ENCODE measurements at places on chromosomes 6 and 20.

- DNase-seq: no peak
These were observed 163.8 kb downstream of the HIVEP2 start for GRCh38 chr6:142781129-142781528.

DNA sequence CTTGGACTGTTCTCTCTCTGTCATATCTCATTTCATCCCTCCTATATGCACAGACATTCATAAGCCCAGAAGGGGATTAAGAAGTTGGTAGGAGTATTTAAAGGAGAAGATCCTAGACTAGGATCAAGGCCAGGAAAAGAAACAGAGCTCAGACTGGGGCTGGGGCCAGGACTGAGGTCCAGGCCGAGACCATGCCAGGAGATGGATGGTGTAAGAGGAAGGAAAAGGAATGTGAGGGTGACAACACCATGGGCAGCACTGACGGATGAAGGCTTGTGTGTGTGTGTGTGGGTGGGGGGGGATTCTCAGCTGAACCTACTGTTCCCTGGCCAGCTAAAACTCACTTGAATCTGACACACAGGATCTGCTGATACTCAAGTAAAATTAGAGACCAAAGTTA is 182.1 kb downstream of the KIF6 start:
- no peak for DNase-seq

DNA sequence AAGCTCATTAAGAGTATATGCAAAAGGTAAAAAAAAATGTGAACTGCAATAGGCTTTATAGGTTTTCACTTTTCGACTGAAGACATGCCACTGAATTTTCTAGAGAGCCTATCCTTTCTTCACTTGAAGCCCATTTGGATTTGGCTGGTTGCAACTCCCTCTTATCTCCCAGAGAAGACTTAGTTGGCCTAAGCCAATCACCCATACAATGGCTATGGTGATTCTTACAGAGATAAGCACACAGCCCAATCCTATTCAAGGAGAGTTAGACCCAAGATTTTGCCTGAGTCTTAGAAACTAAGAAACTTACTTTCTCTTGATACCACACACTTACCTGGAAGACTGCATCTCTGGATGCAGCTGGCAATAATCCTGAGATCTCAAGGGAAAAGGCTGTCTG is 167.3 kb upstream of the PTCHD4 start:
- no peak for DNase-seq

DNA sequence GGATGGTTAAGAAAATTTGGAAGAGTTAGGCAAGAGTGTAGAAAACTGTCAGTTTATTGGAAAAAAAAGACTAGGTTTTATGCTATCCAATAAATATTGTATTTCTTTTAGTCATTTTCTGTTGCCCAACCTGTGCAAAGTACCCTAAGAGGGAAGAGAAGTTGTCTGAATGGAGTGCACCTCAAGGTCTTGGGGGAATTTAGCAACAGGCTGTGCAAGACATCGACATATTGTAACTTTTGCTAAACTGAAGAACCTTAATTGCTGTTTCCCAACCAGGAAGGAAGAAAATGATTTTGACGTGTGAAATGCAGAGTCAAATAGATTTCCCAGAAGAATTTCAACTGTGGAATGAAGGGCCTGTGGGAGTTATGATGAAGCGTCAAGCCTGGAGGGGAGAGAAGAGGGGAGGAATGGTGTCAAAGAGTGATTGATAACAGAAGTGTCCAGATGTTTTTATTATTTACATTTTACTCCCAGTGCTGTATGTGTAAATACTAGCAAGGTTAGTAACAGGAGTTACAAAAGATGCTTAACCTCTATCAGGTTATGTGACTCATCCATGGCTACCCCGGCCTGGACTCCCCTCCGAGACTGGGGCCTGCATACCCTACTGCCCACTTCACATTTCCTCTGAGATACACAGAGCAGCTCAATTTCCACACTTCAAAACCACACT is 246.8 kb downstream of the MYLK4 start:
- DNase-seq: no peak

- DNase-seq: no peak
These were observed 16.4 kb downstream of the RNF24 start for GRCh38 chr20:3998998-3999397.

GRCh38 chr6:139135578-139136545 is 982 bp downstream of the HECA start:
- DNase-seq: peak; percentile 81

- DNase-seq: no peak
These were observed 163.9 kb downstream of the ANKRD60 start for GRCh38 chr20:58064411-58065010.

- DNase-seq: no peak
These were observed 6.3 kb upstream of the APMAP start for GRCh38 chr20:24998631-24999445.

DNA sequence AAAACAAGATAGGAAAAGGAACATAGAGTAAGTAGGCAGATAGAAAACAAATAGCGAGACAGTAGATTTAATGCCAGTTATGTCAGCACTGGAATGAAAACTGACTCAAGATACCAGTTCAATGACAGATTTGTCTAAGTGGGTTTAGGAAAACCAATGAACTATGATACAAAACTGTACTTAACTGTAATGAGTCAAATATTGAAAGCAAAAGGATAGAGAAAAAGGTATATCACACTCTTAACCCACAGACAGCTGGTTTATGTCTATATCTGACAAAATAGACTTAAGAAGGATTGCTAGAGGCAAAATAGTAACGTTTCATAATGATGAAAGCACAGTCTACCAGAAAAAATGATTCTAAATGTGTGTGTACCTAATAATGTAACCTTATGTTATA is 38.2 kb downstream of the ATRN start:
- no peak for DNase-seq

DNA sequence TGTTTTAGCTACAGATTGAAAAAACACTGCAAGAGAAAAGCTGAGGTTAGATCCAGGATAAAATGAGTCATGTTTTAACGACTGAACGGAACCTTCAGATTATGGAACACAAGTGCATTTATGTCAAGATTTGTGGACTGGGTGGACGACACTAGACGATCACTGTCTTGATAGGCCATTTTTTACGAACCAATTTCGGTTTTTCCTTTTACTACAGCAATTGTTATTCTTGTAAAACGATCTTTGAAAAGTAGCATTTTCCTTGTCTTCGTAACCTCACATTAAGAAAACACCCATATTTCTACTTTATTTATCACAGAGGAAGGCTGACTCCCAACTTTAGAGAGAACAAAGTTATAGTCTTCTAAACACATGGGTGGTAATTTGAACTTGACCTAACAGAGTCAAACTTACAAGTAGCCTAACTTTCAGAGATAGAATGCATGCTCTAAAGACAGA is 294.2 kb upstream of the TCF21 start:
- no peak for DNase-seq

GRCh38 chr6:120496661-120497060 is 837.6 kb downstream of the TBC1D32 start:
- DNase-seq: no peak

- DNase-seq: no peak
These were observed 150.7 kb downstream of the FRK start for GRCh38 chr6:115909923-115910546.

GRCh38 chr20:10562899-10563298 is 110.9 kb downstream of the JAG1 start:
- no peak for DNase-seq

DNA sequence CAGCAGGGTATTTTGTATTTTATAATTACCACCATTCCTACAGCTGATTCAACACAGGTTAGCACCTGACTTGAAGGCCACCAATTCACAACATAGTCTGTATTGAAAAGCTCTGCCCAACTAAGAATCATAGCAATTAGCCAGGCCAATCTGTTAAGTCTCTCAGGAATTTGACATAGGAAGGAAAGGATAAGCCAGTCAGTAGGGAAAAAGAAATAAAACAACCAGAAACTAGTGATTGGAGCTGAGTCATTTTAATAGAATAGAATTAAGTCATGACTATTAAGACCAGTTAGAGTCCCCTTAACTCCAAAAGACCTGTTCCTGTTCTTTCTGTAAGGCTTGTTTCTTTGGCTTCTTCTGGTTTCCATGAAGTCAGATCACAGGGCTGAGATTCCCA is 8.1 kb downstream of the RANBP9 start:
- DNase-seq: no peak

DNA sequence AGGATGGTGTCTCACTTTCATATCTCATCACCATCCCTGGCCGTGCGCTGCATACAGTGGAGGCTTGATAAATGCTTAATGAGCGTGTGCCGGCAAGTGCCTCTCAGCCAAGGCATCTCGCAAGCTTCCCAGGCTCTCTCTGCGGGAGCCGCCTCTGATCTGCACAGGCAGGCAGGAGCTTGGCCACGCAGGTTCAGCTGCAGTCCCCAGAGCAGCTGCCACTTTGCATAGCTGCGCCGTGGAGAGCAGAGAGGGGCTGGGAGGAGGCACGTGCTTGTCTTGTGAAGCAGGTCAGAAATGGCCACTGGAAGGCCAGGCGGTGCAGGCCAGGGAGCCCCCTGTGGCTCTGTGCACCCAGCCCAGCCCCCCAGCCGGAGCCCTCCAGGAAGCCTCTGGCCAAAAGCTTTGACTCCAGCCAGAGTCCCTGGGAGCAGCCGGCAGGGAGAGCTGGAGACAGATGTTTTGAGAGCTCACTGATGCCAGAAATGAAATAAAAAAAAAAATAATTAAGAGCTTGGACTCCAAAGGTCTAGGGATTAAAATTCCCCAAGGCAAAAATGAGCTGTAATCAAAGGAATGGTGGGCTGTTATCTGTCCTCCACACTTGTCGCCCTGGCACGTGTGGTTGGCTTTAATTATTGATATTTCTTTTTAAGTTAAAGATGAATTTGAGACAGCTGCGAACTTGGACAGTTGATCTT is 377.0 kb downstream of the CDH4 start:
- DNase-seq: no peak

GRCh38 chr6:157690441-157691210 is 132.4 kb upstream of the SNX9 start:
- no peak for DNase-seq
